ENCODE measurements at places on chromosomes 6 and 20. TPM values are rescaled to one million over a fixed set of nuclear protein-coding genes. Genes with fewer than 3 reads are reported as not detected.
A peak's percentile ranks its signal among the peaks of the same experiment; 100 is the strongest.

C6orf58 gene
- total RNA-seq = not detected

CNKSR3 gene
- 0.12 TPM for total RNA-seq

LTA gene
- 733 TPM for total RNA-seq

HTR1E gene
- not detected for total RNA-seq

KCNK15 gene
- 0.71 TPM for total RNA-seq

EPB41L1 gene
- total RNA-seq = 0.36 TPM

ERVFRD-1 gene
- total RNA-seq = not detected

- no peak overlapping the region for H3K27ac ChIP-seq
- no peaks in the 10 kb centered on the region for H3K36me3 ChIP-seq
- peaks cover 9% of the 10 kb centered on the region for H3K27me3 ChIP-seq
- DNase-seq = no peak
Measured at GRCh38 chr6:167767715-167768107, 59.0 kb upstream of the AFDN start.

GRCh38 chr6:155024391-155025027 is 29.4 kb downstream of the TIAM2 start:
- H3K4me1 ChIP-seq = peaks cover 2% of the 10 kb centered on the region
- H3K27me3 ChIP-seq = no peaks in the 10 kb centered on the region
- no peak for DNase-seq

DNA sequence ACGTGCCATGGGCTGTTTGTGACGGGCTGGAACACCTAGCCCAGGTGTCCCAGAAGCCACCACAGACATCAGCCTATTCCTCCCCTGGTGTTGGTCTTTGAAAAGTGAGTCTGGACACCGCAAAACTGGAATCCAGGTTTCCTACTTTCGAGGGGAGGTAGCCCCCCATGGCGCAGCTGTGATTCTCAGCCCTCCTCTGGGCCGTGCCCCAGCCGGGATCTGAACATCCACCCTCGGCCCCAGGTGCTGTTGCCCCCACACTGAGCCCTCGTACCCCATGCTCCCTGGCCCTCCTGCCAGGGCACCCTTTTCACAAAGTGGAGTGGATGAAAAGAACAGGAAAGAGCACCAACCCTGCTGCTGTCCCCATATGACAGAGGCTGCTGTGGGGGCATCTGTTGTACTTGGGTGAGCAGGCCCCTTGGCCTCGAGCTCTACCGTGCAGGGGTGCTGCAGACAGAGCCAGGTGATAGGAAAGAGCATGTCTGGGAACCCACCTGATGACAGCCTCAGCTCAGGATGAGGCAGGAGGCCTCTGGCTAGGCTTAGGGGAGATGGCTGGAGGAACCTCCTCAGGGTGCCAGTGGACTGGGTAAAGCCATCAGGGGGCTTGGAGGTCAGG is 18.8 kb upstream of the MAS1L start:
- H3K27me3 ChIP-seq = peaks cover 8% of the 10 kb centered on the region
- no peaks in the 10 kb centered on the region for H3K4me1 ChIP-seq
- DNase-seq = no peak
- H3K27ac ChIP-seq = no peak overlapping the region

DNA sequence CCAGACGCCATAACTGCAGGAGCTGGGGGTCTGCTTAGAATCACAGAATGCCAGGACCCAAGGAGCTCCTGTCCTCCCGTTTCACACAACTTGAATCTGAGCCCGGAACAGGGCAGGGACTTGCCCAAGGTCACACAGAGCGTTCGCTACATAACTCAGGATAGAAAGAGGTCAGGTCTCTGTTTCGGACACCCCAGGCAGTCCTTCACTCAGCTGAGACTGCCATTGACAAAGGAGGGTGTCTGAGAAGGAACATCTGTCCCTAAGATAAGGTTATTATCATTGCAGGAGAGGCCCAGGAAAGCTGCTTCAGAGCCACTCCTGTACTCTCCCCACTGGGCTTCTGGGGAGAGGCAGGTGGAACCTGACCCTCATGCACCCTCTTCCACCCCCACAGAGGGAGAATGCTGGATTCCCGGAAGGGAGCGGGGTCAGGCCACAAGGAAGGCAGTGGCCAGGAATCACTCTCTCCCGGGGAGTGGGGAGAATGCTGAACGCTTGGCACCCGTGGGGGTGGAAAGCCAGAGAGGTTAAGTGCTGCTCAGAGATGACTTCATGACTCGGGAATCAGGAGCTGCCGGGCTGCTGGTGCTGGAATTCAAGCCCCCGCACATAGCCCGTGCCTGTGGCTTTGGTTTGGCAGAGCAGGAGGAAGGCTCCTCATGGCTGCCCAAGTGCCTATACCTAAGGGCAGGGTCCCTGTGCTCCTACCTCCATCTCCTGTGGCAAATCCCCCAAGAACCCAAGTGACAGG is 10.7 kb downstream of the SDC4 start:
- H3K4me1 ChIP-seq = peaks cover 3% of the 10 kb centered on the region
- no peak overlapping the region for H3K4me3 ChIP-seq
- H3K27me3 ChIP-seq = no peaks in the 10 kb centered on the region
- H3K27ac ChIP-seq = no peak overlapping the region

GRCh38 chr6:167528239-167528638 is 203.4 kb downstream of the TTLL2 start:
- H3K27me3 ChIP-seq = peaks cover 12% of the 10 kb centered on the region
- H3K27ac ChIP-seq = no peak overlapping the region
- H3K4me1 ChIP-seq = peaks cover 3% of the 10 kb centered on the region

- H3K27me3 ChIP-seq = no peaks in the 10 kb centered on the region
- H3K36me3 ChIP-seq = no peaks in the 10 kb centered on the region
- peak overlapping the region; percentile 57 for H3K4me3 ChIP-seq
- H3K27ac ChIP-seq = peak overlapping the region; percentile 87
Measured at GRCh38 chr6:34393191-34393965, 909 bp upstream of the NUDT3 start.

Measured in activated CD4-positive, alpha-beta memory T cell treated with anti-CD3 and anti-CD28 coated beads for 36 hours (primary cell).